ENCODE measurements at places on chromosomes 2 and 18. TPM values are rescaled to one million over a fixed set of nuclear protein-coding genes. Genes with fewer than 3 reads are reported as not detected.

DNA sequence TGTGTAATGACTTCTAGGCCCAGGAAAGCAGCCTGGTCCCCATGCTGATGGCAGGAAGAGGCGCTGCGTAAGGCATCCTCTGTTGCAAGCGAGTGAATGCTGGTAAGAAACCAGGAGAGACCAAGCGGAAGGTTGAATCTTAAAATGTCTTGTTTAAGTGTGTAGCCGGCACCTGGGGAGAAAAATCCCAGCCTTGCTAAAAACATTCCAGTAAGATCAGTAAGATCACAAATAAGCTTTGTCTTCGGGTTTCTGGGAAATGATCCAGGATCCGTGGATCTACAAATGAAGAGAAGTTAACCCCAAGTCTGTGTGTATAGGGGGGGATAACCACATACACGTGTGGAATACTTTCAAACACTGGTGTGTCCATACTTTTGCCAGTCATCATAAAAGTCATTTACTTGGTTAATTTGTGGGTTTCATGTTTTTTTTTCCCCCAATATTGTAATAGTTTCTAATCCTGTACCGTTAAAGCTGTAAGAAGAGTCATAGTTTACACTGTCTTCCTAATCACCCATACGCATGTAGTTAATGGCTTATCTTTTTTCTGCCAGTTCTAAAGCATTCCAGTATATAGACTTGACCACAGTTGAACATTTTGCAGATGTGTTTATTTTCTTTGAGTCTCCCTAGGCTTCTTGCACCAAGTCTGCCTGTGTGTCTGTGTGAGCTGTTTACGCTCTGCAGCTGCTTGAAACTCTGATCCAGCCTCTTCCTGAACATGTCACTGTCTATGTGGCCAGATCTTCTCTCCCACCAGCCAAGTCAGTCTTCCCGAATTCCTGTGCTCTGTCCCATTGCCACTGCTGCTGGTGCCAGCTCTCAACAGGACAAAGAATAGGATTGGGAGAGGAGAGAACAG, 135.9 kb upstream of the ARL4C start:
- DNase-seq, result no peak

GRCh38 chr2:36589230-36589630, 8.7 kb downstream of the FEZ2 start:
- DNase-seq, result no peak

- no peak for DNase-seq
Observed at GRCh38 chr2:197161774-197162173, 148.8 kb downstream of the ANKRD44 start.

The GPBAR1 gene
- 0.60 TPM for total RNA-seq

The FAM210A gene
- 14.6 TPM for total RNA-seq
